ENCODE measurements at places on chromosomes 13 and 19. TPM values are rescaled to one million over a fixed set of nuclear protein-coding genes. Genes with fewer than 3 reads are reported as not detected.

DNA sequence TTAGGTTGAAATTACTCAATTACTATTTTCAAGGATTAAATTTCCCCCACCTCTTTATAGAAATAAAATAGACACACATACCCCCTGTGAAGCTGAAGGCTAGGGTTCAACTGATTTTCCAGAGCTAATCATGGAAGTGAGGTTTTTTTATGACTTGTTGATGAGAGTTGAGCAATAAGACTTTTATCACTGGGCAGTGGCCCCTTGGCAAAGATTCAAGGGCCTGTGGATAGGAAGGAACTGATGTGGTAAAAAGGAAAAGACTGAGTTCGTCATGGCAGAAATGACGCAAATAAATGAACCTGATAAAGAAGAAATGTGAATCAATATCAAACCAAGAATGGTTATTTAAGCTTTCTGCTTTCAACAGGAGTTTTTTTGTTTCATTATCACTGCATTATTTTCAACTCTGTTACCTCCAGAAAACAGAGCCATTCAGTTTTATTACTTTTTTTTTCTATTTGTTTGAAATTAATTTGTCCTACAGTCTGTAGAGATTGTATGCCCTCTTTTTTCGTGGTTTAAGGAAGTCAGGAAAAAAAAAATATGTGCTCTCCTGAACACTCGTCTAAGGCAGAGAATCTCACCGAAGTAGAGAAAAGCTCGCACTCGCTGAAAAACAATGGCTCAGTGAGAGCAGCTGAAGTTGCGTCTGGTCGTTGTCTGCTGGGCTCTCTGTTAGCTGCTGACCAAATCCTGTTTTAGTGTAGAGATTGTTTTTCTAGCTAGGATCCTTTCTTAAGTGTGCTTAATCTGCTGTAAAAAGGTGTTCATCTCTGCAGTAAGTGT is 38.9 kb downstream of the STOML3 start:
- no peak overlapping the region for H3K4me3 ChIP-seq
- no peaks in the 10 kb centered on the region for H3K4me1 ChIP-seq
- H3K27ac ChIP-seq = no peak overlapping the region
- H3K27me3 ChIP-seq = no peaks in the 10 kb centered on the region

GRCh38 chr19:46609511-46610412 is 8.6 kb downstream of the CALM3 start:
- H3K27ac ChIP-seq = no peak overlapping the region
- H3K36me3 ChIP-seq = peaks cover 58% of the 10 kb centered on the region
- H3K27me3 ChIP-seq = no peaks in the 10 kb centered on the region

DNA sequence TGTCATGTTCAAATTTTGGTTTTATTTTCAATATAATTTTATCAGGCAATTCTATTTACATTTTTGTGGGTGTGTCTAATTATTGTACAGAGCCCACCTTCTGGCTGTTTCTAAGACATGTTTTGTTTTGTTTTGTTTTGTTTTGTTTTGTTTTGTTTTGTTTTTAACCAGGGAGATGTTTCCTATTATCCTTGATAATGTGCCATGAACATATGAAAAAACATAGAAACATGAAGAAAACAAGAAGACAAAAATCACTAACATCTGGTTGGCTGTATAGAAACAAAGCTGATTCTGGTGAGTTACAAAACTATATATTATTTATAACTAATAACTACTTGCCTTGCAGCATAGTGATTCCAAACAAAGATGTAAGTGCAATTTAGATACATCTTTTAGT is 128.1 kb upstream of the TRPC4 start:
- H3K4me3 ChIP-seq = no peak overlapping the region
- H3K36me3 ChIP-seq = no peaks in the 10 kb centered on the region
- peak; percentile 84 for DNase-seq
- H3K27ac ChIP-seq = peak overlapping the region; percentile 2

CYP4F8 gene
- total RNA-seq = not detected

DNA sequence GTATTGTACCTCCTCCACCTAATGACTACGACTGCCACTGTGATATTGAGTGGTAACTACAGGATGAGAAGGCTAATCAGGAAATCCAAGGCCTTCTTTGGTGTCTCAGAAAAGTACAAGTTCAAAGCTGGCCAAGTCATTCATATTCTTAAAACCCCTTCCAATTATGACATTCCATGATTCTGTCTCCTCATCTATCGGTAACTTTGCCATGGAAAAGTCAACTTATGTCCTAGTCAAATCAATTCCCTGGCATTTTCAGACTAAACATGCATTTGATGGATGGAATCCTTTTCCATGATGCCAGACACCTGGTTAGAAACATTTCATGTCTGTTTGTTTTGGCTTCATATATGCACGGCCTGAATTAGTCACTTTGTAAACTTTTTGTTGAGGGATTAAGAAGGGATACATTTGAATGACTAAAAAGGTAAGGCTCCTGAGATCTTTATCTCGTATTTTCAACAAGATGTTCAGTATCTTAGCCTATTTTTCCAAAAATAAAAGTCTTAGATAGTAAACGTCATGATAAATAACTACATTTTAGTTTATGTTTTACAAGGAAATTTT is 186.5 kb downstream of the NHLRC3 start:
- H3K27ac ChIP-seq = no peak overlapping the region
- H3K36me3 ChIP-seq = no peaks in the 10 kb centered on the region
- no peaks in the 10 kb centered on the region for H3K4me1 ChIP-seq
- H3K4me3 ChIP-seq = no peak overlapping the region

DNA sequence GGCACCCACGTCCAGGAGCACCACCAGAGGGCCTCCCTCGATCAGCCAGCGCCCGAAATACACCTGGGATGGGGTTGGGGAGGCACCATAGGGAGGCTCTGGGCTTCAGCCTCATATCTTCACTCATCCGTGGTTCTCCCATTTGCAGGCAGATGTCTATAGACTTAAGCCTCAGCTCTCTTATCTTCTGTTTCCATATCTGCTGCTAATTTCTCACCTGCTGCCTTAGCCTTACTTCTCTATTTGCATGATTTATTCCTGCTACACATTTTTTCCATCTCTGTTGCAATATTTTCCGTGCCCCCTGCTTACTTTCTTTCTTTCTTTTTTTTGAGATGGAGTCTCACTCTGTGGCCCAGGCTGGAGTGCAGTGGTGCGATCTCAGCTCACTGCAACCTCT is 5.8 kb downstream of the GYS1 start:
- peaks cover 74% of the 10 kb centered on the region for H3K36me3 ChIP-seq
- H3K4me3 ChIP-seq = no peak overlapping the region
- peaks cover 37% of the 10 kb centered on the region for H3K4me1 ChIP-seq
- no peak overlapping the region for H3K27ac ChIP-seq

DNA sequence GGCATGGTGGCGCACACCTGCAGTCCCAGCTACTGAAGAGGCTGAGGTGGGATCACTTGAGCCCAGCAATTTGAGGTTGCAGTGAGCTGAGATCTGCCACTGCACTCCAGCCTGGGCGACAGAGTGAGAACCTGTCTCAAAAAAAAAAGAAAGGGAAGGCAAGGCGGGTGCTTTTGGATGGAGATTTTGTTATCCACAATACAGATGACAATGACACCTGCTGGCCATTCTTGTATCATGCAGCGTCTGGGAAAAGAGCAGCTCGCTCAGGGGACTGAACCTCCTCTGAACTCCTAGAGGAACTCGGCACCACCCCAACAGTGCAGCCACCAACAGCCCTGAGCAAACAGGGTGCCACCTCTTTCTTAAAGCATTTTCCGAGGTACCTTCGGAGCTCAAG is 22.8 kb downstream of the HAUS8 start:
- no peak overlapping the region for H3K4me3 ChIP-seq
- H3K27me3 ChIP-seq = no peaks in the 10 kb centered on the region
- peaks cover 53% of the 10 kb centered on the region for H3K36me3 ChIP-seq
- H3K27ac ChIP-seq = no peak overlapping the region

DNA sequence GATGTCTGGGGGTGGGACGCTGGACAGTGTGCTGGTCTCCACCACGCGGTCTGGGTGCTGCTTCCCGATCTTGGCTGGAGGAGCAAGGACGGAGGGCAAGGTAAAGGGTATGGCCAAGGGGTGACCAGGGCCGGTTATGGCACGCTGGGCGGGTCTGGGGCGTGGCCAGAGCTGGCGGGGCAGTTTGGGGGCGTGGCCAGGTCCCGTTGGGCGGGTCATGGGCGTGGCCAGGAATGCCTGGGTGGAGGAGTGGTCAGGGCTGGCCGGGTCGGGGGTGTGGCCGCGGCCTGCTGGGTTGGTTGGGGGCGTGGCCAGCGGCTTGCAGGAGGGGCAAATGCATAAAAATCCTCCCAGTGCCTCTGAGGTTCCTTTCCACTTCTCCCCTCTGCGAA is 19.2 kb downstream of the GPX4 start:
- no peak overlapping the region for H3K27ac ChIP-seq
- no peaks in the 10 kb centered on the region for H3K27me3 ChIP-seq
- no peak overlapping the region for H3K4me3 ChIP-seq
- H3K4me1 ChIP-seq = no peaks in the 10 kb centered on the region
- no peak for DNase-seq

ZNF582 gene
- total RNA-seq = 5.3 TPM

CYP2B6 gene
- not detected for total RNA-seq

ATP4B gene
- not detected for total RNA-seq

DNA sequence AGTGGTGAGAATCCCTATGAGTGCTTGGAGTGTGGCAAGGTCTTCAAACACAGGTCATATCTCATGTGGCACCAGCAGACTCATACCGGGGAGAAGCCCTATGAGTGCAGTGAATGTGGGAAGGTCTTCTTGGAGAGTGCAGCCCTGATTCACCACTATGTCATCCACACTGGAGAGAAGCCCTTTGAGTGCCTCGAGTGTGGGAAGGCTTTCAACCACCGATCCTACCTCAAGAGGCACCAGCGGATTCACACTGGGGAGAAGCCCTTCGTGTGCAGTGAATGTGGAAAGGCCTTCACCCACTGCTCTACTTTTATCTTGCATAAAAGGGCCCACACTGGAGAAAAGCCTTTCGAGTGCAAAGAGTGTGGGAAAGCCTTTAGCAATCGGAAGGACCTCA is 18.7 kb upstream of the AURKC start:
- no peak overlapping the region for H3K4me3 ChIP-seq
- no peaks in the 10 kb centered on the region for H3K27me3 ChIP-seq
- peaks cover 56% of the 10 kb centered on the region for H3K36me3 ChIP-seq
- H3K4me1 ChIP-seq = no peaks in the 10 kb centered on the region
- DNase-seq = no peak

- no peak for DNase-seq
- no peaks in the 10 kb centered on the region for H3K27me3 ChIP-seq
- H3K36me3 ChIP-seq = no peaks in the 10 kb centered on the region
- no peak overlapping the region for H3K4me3 ChIP-seq
Measured at GRCh38 chr13:27053210-27053884, 118.3 kb downstream of the USP12 start.

DNA sequence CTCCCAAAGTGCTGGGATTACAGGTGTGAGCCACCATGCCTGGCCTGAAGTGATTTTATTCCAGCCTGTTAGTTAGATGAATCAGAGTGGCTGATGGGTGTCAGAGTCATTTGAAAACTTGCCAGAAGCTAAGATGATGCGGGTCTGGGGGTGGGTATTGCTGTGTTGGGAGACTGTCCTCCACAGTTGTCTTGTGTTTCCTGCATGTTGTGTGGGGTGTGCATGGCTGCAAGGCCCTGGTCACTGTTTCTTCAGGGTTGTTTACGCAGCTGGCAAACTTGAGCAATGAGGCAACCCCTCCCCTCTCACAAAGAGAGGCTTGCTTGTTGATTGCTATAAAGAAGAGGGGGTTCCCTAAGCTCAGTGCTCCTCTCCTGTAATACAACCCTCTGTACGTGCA is 71.8 kb downstream of the TRPM4 start:
- no peaks in the 10 kb centered on the region for H3K36me3 ChIP-seq
- no peak for DNase-seq
- H3K27ac ChIP-seq = no peak overlapping the region
- H3K27me3 ChIP-seq = no peaks in the 10 kb centered on the region
- H3K4me1 ChIP-seq = peaks cover 2% of the 10 kb centered on the region

DNA sequence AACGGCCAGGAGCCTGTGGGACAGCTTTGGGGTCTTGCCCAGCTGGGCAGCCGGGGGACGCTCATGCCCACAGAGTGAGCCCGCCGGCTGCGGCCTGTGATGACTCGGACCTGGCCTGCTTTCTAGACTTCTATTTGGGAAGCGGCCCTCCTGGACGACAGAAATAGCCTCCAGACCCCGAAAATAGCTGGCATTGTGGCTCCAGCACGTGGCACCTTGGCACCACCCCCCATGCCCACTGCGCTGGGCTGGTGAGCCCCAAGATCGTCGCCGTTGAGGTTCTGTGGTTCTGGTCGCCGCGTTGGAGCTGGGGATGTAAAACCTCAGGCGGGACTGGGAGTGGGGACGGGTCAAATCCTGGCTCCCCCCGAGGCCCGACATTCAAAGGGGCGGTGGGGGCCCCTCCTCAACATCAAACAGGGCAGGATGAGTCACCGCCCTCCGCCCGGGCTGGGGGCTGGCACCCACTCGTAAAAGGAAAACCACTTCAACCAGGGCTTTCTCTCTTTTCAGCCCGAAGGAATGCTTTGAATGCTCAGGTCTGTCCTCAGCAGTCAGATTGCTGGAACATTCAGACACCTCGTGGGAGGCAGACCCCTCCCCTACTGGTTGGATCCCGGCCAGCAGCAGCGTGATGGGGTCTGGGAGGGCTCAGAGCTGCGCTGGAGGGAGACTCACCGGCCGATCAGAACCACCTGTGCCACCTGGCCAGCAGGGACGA is 42.1 kb downstream of the GADD45B start:
- DNase-seq = no peak
- peaks cover 9% of the 10 kb centered on the region for H3K4me1 ChIP-seq
- H3K27ac ChIP-seq = no peak overlapping the region
- no peak overlapping the region for H3K4me3 ChIP-seq

GRCh38 chr19:30449673-30450072 is 77.5 kb downstream of the ZNF536 start:
- peak overlapping the region; percentile 95 for H3K27ac ChIP-seq
- peaks cover 30% of the 10 kb centered on the region for H3K4me1 ChIP-seq
- no peaks in the 10 kb centered on the region for H3K27me3 ChIP-seq
- H3K4me3 ChIP-seq = no peak overlapping the region
- H3K36me3 ChIP-seq = no peaks in the 10 kb centered on the region

DNA sequence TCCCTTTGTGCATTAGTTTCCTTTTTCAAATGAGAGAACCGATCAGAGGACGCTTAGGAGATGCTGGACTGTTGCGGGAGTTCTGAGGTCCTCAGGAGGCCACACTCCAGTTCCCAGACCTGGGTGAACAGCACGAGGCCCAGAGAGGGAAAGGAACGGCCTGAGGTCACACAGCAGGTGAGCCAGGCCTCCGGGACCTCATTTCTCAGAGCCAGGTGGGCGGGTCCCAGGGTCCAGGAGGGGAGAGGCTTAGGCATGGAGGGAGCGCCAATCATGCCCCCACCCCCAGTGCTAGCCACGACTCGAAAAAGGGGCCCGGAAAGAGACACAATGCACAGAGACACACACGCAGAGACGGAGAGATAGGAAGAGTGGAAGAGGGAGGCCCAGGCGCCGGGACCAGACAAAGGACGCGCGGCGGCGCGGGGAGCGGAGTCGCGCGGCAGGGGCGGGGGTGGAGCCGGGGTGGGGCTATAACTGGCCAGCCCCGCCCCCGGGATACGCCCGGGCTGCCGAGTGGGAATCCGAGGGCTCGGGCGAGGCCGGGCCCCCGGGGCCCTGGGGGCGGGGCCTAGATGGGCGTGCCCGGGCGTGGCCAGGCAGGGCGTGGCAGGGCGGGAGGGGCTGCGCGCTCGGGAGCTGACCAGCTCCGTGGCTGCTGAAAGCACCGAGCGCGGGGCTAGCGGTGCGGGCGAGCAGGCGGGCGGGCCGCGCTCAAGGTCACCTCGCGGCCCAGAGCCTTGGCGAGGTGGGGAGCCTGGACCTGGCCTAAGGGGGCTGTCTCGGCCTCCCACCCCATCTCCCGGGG is 1.6 kb downstream of the ELAVL3 start:
- no peak overlapping the region for H3K27ac ChIP-seq
- H3K4me1 ChIP-seq = peaks cover 25% of the 10 kb centered on the region
- H3K27me3 ChIP-seq = peaks cover 64% of the 10 kb centered on the region
- H3K4me3 ChIP-seq = no peak overlapping the region
- peaks cover 4% of the 10 kb centered on the region for H3K36me3 ChIP-seq
